ENCODE measurements at places on chromosomes 5 and 9.

DNA sequence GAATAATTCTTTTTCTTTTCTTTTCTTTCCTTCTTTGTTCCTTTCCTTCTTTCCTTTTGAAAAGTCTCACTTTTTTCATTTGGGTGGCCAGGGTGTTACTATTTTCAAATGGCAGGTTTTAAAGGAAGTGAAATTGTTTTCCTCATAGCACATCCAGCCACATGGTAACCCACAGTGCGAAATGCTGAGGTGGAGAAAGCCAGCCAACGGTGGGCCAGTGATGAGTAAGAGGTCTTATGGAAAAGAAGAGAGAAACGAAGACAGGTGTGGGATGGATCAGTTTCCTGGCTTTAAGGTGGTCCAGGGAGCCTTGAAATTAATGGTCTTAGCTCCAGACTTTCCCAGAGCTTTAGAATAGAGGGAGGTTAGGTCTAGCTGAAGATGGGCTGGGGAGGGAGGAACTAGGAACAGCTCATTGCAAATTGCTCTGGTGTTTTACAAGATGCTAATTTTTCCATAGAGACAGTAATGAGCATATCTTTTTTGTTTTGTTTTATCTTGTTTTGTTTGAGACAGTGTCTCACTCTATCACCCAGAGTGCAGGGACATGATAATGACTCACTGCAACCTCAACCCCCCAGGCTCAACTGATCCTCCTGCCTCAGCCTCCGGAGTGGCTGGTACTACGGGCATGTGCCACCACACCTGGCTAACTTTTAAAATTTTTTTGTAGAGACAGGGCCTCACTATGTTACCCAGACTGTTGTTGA lies 17.8 kb downstream of the ITK start:
- no peak for DNase-seq

DNA sequence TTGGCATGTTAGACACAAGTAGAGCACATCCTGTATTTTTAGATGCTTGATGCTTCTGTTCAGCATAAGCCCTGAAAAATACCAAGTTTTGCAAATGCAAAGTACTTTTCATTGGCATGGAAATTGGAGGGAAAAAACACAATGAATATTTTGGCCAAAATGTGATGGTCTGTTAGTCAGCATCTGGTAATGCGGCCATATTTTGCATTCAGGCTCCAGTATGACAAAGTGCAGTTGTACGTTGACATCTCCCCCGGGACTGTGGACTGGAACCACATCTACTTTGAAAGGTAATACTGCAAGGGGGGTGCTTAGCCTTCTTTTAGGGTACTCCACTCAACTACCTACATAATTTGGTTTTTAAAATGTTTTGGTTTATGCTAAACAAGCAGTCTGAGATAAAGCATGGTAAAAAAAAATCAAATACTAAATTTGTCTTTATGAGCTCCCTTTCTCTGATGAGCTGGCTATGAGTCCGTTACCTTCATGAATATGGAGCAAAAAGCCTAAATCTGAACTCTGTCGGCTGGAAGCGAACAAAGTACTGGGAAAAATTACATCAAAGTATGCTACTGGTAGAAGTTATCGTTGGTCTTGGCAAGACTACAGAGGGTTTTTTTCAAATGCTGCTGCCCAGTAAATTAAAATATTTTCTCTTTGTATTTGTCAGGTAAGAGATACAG lies 297.0 kb downstream of the ARHGEF28 start:
- DNase-seq = no peak

- no peak for DNase-seq
These were observed 126.7 kb downstream of the GADD45G start for GRCh38 chr9:89731262-89732182.

DNA sequence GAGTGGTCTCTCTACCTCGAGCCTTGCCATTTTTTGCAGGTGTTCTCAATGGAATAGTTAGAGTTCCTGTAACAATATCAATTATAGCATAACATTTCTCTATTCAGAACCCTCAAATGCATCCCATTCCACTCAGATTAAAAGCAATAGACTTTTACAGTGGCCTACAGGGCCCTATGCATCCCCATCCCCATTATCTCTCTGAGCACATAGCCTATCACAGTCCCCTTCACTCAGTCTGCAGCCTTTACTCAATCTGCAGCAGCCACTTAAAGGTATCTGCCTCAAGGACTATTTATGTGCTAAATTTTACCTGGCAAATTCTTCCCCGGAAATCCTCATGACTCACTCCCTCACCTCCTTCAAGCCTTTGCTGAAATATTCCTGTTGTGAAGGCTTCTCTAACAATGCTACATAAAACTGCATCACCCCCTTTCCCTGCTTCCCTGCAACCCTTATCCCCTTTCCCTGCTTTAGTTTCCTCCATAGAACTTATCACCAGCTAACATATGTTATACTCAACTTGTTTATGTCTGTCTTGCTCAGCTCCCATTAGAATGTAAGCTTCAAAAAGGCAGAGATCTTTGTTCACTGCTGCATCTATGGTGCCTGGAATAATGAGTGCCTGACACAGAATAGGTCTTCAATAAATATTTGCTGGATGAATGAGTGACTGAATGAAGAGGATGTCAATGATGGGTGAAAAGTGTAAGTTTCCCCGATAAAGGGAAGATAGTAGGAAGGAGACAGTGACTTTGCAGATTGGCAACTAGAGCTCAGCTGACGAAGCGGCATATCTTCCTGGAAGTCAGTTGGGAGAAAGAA lies 54.1 kb upstream of the ZNF366 start:
- DNase-seq = no peak

GRCh38 chr9:89999534-90000370 lies 394.9 kb downstream of the GADD45G start:
- DNase-seq = peak; percentile 55

GRCh38 chr9:83479765-83480164 lies 58.4 kb downstream of the FRMD3 start:
- DNase-seq = no peak

GRCh38 chr9:116646661-116647514 lies 40.2 kb upstream of the TRIM32 start:
- DNase-seq = no peak

Data from DMS79 (cell line).